Ammon's horn (tissue), 1 donor: ENCODE measurements at places on chromosomes 2 and 18.

DNA sequence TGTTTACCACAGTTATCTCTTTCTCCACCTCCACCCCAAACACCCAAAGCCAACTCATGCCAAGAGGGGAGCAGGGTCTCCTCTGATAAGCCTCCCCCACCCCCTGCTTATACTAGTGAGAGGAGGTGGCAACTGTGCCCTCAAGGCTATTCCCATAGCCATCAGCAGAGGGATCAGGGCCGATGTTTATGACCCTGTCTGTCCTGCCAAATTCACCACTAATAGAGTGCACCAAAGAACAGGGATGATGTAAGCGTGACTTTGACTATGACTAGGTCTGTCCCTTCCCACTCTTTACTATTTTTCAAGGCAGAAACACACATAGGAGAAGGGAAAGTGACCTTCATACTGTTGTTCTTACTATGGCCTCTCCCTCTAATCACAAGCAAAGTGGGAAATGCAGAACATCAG is 74.6 kb downstream of the CLHC1 start:
- no peak for DNase-seq

GRCh38 chr2:168633200-168633599 is 169.2 kb upstream of the NOSTRIN start:
- DNase-seq, result no peak

GRCh38 chr18:939958-940357 is 35.3 kb downstream of the ADCYAP1 start:
- DNase-seq, result no peak

- DNase-seq, result no peak
Observed at GRCh38 chr2:136297994-136298393, 180.0 kb upstream of the CXCR4 start.

- DNase-seq, result no peak
Observed at GRCh38 chr18:59629894-59630293, 67.3 kb downstream of the CCBE1 start.

DNA sequence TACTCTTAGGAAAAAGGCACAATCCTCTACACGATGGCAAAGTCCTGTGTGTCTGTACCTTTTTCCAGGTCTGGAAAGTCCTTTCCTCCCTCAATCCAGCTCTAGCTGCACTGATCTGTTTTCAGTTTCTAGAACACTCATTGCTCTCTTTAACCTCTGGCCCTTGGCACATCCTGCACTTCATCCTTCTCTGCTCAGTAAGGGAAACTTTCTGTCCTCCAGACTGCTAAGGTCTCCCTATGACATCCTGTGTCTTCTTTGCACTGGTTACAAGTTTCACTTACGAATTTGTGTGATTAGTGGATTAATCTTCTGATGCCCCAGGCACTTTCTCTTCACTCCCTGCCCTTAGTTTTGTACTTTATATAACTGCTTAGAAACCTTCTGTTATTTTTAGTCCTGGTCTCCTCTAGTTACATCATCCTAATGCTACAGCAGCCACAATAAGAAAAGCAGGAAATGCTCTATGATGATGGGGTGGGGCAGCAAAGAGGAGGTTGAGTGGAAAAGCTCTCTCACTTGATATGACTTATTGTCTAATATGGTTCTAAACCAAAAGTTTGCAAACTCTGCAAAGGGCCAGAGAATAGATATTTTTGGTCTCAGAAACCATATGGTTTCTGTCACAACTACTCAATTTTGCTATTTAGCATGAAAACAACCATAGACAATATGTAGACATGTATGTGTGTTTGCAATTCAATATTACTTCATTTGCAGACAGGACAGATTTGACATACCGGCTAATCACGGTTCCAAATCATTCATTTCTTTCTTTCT is 568.2 kb downstream of the THSD7B start:
- no peak for DNase-seq

- no peak for DNase-seq
Observed at GRCh38 chr18:44178476-44178875, 502.2 kb upstream of the SETBP1 start.

GRCh38 chr18:9419956-9420631 is 55.2 kb upstream of the RALBP1 start:
- no peak for DNase-seq

DNA sequence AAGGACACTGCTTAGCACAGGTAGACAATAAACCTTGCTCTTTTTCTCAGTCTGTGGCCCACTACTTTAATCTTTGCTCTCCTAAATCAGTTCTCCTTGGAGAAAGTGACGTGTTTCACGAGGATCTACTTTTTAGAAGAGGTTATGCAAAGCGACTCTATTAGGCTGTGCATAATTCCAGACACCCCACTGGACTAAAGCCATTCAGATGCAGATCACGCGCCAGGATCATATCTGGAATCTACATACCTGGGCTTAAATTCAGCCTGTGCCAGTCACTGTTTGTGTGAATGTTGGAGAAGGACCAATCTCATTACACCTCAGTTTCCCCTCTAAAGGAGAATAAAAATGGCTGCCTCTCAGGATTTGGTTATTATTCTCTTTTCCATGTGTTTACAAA is 413.0 kb upstream of the MYT1L start:
- DNase-seq, result no peak

DNA sequence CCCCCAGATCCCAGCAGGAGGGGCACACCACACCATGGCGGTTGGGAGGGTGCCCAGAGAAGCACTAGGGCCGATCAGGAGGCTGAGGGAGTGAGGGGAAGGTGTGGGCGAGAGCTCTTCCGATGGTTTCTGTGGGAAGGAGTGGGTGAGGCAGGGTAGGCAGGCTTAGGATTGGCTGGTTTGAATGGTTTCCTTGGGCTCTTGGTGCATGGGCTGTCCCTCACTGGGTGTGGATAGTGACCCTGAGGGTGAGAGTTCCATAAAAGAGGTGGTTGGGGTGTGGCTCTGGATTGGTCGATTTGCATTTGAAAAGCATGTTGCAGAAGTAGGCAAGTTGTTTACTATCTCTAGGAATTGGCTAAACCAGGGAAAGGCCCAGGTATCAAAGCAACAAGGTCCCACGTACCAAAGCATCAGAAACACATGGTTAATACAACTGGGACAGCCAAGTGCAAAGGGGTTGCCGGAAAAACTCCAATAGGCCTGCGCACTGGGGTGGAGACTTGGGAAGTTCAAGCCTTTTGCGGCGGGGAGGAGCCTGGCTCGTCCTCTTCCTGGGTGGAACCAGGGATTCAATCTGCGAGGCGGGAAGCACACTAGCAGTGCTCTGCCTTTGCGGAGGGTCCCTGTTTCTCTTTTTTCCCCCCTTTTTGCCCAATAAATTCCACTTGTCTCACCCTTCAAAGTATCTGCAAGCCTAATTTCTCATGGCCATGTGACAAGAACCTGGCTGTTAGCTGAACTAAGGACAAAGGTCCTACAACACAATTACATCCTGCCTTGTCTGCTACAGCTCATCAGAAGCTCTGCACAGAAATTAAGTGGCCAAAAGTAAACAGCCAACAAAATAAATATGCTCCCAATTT is 43.2 kb downstream of the IL1R2 start:
- no peak for DNase-seq

- DNase-seq, result no peak
Observed at GRCh38 chr2:13515254-13515653, 798.5 kb downstream of the TRIB2 start.

DNA sequence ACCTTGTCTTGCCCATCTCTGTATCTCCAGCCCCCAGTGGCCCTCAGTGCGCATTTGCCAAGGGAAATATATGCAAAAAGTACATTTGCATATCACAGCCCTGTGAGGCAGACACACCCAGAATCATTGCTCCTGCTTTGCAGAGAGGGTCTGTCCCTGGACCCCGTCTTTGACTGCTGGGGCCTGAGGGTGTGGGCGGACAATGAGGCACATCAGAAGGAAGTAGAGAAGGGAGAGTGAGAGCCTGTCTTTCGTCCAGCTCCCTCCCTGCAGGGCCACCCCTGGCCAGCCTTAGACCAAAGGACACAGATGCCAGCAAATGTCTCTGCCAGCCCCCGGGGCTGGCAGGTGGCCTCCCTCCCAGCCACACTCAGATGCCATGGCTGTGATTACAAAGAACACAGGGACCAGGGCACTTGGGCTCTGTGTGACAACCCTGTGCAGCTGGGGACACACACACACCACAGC is 516.2 kb upstream of the MYT1L start:
- no peak for DNase-seq

- DNase-seq, result no peak
Observed at GRCh38 chr2:215933151-215933550, 80.2 kb downstream of the MREG start.

GRCh38 chr2:183185534-183185933 is 61.3 kb downstream of the NUP35 start:
- no peak for DNase-seq
